Epithelial cell of proximal tubule (primary cell): ENCODE measurements at places on chromosomes 16 and 17.

GRCh38 chr17:73592079-73592415, 52.2 kb downstream of the SDK2 start:
- DNase-seq, result no peak

DNA sequence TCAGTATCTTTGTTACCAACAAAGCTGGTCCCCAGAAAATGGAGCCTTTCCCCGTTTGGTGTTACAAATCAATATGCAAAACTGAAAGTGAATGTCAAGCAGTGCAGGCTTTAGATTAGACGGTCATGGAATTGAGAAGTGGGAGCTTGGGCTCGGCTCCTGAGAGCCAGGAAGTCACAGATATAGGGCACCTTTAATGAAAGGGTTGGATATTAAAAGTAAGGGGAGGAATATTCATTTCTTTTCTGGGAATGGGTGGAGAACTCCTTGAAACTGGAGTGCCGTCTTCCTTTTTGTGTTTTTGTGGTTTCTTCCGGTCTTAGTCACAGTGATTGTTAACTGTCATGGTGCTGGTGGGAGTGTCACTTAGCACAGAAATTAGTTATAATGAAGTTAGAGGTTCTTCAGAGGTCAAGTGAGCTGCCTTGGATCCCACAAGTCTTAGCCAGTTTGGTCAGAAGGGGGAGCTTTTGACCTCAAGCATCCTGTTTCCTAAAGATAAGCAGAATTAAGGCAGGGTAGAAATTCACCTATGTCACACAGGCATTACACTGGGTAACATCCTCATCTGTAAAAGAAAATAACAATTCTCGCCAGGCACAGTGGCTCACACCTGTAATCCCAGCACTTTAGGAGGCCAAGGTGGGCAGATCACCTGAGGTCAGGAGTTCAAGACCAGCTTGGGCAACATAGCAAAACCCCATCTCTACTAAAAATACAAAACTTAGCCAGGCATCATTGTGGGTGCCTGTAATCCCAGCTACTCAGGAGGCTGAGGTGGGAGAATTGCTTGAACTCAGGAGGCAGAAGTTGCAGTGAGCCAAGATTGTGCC, 9.6 kb upstream of the EIF1 start:
- peak; percentile 83 for DNase-seq

DNA sequence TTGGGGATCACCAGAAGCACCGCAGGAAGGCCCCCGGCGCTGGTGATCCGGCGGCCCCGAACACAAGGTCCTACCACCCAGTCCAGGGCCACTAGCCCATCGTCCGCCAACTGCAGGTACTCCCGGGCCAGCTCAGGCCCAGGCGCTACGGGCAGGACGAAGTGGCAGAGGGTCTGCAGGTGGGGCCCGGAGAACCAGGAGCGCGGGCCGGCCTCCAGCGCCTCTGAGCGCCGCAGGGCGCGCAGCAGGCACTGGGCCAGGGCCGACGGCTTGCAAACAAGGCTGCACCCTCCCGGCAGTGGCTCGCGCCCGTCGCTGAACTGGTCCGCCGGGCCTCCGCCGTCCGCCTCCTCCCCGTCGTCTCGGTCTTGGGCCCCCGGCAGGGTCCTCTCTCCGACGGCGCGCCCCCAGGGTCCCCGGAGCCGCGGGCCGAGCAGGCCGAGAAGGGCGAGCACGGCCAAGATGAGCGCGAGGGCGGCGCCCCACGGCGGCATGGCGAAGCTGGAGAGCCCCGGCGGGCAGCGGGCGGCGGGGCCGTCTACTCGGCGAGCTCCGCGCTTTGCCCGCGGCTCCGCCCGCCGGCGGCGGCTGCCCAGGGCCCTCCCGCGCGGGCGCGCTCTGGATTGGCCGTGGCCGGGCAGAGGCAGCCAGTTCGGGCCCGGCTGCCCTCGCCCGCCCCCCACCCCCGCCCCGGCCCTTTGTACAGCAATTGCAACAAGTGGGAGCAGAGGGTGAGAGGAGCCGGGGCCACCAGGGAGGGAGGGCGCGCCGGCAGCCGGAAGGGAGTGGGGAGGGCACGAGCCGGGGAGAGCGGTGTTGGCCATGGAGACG, at the start of gene ABHD15:
Gene ABHD15 (minus strand): TSS at position 565 of the 831 bp plus-strand sequence. CDS start 71 bp downstream, at position 494.
- DNase-seq, result no peak

- peak; percentile 69 for DNase-seq
Observed at GRCh38 chr17:72683506-72684404, 408.7 kb downstream of the SLC39A11 start.

DNA sequence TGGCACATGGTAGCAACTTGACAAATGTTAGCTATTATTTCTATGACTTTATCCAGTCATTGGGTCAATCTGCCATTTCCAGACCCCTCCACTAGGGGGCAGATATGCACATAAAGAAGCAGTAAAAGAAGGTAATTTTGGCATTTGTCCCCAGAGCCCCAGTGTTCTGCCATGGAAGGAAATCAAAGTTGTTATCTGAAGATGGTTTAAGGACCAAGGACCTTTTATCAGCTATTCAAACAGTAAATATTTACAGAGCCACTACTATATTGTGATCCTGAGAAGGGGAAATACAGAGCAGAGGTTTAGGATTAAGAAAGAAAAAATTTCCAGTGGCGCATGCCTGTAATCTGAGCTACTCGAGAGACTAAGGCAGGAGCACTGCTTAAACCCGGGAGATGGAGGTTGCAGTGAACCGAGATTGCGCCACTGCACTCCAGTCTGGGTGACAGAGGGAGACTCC, 20.0 kb downstream of the TRAF4 start:
- no peak for DNase-seq

GRCh38 chr17:45123930-45124796, 8.2 kb downstream of the PLCD3 start:
- no peak for DNase-seq

GRCh38 chr17:46726206-46726605, 92.3 kb downstream of the WNT3 start:
- DNase-seq, result no peak

DNA sequence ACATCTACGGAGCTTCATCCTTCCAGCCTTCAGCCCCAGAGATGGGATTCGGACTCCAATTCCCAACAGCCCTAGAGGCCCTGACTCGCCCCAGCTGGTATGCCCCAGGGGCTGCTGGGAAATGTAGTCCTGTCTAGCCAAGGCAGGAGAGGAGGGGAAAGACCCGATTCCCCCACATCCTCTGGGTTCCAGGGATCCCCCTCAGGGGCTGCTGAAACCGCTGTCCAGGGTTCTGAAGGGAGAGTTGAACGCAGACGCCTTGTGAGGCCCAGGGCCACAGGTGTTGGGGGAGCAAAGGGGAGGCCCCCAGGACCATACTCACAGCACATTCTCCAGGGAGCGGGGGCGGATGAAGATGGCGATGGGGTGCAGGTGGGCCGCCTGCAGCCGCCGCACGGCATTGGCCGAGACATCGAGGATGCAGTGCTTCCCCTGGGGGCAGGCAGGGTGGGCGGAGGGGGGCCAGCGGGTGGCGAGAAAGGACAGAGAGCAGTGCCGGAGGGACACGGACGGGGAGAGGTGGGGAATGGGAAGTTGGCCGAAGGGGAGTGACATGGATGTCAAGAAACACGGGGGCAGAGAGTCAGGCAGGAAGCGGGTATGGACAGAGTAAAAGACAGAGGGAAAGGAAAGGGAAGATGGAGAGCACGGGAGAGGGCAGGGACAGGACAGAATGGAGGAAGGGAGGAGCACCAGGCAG, 12.6 kb upstream of the ASGR1 start:
- DNase-seq, result no peak

DNA sequence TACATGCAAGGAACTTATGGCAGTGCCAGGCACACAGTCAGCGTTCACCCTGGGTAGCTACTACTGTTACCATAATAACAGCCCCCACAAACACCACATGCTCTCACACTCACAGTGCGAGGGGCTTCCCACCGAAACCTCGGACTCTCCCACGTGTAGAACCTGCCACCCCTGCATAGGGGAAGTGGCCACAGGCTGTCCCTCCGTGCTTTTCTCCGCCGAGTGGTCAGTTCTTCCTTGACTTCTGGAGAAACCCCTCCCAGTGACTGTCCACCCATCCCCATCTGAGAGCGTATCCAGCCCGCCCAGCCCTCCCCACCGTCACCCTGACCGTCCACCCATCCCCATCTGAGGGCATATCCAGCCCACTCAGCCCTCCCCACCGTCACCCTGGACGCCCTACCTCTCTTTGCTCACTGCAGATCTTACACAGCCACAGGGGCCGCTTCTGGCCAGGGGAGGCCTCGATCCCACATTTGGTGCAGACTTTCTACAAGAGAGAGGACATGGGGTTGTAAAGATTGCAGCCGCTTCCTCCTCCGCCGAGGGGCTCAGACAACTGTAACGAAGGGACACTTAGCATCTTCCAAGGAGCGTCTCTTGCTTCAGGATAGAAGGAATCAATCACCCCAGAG, 71.1 kb downstream of the RPH3AL start:
- DNase-seq, result no peak

DNA sequence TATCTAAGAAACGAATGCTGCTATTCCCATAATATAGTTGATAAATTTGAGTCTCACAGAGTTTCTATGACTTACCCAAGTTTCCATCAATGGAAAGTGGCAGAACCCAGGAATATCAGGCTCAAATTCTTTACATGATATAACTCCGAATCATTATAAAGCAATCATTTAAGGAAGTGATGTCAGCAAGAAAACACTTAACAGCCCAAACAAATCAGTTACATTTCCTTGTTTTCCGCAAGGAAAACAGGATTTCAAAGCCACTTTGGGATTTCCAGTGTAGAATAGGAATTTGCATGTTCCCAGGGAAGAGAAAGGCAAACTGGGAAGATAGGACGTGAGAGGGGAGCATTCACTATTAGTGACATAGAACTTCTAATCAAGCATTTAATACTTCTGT, 311.4 kb upstream of the GOT2 start:
- no peak for DNase-seq

DNA sequence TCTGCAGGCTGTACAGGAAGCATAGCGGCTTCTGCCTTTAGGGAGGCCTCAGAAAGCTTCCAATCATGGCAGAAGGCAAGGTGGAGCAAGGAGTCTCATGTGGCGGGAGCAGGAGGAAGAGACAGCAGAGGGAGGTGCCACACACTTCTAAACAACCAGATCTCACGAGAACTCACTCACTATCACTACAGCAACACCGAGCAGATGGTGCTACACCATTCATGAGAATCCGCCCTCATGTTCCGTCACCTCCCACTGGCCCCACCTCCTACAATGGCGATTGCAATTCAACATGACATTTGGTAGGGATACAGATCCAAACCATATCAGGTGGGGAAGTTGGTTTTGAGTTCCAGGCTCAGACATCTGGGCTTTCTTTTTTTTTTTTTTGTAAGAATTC, 31.9 kb upstream of the NUDT7 start:
- no peak for DNase-seq

DNA sequence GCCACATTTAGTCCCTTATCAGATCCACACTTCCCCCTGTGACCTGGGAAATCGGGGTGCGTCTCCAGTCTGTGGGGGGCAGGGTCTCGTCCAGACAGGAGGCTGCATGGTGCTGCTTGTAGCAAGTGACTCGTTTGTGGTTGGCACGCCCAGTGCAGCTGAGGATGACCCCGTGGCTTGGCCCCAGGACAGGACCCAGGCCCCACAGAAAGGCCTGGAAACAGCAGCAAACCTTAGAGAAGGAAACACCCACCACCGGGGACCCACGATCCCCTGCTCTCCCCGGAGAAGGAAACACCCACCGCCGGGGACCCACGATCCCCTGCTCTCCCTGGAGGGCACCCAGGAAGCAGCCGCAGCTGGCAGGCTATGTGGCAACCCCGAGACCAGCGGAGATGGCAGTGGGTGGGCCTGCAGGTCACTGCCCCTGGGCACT, 8.2 kb upstream of the C16orf95 start:
- DNase-seq, result no peak

DNA sequence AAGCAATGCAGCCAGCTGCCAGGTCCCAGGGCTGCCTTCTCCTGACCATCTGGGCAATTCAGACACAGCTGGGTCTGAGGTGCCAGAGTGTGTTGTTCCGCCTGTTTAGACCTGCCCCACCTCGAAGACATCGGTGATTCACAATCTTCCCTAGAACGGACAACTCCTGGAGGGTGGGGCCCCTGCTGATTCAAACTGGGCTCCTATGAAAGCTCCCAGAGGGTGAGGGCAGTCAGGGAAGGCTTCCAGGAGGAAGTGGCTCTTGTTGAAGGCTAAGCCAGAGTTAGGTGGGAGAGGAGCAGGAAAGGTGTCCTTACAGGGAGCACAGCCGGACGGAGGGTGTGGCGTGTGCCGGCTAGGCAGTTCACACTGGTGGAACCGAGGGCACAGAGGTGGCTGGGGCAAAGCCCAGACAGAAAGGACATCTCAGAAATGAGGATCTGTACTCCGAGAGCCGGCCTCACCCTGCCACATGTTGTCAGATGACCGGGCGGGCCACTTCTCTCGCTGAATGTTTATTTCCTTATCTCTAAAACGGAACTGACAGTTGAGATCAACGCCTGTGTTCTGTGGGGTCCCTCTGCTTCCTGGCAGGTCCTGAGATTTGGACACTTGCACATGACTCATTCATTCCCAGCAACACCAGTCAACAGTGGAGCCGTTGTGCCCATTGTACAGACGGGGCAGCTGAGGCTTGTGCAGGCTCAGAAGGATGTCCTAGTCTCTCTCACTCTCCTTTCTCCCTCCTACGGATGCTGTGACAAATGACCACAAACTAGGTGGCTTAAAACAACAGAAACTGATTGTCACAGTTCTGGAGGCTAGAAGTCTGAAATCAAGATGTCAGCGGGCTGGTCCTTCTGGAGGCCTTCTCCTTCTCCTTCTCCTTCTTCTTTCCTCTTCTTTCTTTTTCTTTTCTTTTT, 26.9 kb upstream of the LITAF start:
- no peak for DNase-seq

DNA sequence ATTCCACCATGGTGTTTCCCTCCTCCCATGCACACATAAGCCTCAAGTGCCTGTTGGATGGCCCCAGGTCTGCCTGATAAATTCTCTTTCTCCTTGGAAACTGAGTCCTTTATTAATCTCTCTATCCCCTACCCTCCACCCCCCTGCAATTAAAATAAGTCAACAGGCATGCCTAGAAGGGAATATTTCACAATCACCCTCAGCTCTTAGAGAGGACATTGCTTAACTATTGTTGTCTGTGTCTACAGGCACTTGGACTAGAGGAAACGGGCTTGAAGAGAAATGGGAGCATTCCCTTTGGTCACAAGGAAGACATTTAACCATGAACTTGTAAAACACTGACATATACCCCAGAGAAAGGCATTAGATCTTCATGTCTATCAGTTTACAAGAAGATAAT, 39.5 kb downstream of the RCVRN start:
- DNase-seq, result no peak

- no peak for DNase-seq
Observed at GRCh38 chr16:27381236-27381635, 20.7 kb upstream of the IL21R start.

DNA sequence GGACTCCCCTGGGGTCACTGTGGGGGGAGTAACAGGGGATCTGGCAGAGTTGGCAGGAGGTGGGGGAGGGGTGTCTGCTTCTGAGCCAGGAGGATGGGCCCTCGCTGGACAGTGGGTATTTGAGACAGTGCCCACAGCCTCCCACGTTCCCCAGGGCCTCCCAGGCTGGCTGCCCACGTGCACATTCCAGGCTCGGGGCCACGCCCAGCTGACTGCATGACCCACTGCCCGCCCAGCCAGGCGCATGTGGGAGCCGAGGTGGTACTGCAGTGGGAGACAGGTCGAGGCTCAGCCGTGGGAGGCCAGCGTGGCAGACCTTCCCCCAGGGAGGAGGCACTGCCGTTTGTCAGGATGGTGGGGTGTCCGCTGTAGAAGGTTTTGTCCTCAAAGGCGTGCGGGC, 38.8 kb downstream of the BAHCC1 start:
- no peak for DNase-seq

GRCh38 chr17:43316522-43317142, 82.2 kb upstream of the ARL4D start:
- no peak for DNase-seq

GRCh38 chr17:29504711-29505110, 62.1 kb downstream of the ABHD15 start:
- DNase-seq, result no peak
